ENCODE measurements at places on chromosomes 2 and 18.

DNA sequence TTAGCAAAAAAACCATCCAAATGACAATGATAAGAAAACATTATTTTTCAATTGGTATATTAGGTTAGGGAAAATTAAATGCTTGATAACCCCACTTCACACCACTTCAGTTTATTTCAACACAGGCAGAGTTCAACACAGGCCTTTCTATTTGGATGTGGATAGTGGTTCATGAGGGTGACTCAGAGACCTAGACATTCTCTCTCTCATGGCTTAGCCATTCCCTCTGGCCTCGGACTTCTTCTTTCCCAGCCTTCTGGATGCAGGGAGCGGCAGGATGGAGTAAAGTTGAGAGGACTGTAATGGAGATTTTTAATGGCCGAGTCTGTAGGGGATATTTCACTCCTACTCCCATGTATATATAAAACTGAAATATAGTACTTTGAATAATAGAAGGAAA, 109.7 kb downstream of the CTNNA2 start:
- no peak for DNase-seq

DNA sequence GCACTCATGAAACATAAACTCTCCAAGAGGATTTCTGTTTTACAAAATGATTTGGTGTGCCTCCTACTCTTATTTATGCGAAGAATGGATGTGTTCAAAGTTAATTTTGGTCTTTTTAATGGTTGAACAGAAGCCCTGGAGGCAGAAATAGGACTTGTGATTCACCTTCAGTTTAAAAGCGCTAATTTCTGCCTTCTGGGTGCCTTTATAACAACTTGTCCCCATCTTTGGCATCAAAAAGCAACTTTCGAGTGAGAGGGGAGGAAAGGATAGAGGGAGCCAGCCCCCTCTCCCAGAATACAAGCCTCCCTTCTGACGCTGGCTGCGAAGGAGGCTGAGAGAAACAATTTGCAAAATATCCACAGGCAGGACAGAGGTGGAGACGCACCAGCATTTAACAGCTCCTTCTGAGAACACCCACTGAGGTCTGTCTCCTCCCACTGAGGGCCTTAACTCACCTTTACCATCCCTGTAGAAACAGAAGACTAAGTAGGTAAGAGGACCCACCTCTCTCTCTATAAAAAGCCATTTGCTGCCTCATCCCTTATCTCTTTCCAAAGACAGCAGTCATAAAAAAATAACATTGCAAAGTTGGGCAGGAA, 24.3 kb upstream of the BCL11A start:
- DNase-seq: no peak

GRCh38 chr2:177253704-177254103, 10.8 kb downstream of the NFE2L2 start:
- DNase-seq: no peak

GRCh38 chr2:48567671-48568070, 37.7 kb downstream of the STON1 start:
- no peak for DNase-seq

- no peak for DNase-seq
These were observed 351.0 kb upstream of the POU3F3 start for GRCh38 chr2:104502901-104503300.

- no peak for DNase-seq
These were observed 35.0 kb upstream of the LRP1B start for GRCh38 chr2:142165790-142166189.

DNA sequence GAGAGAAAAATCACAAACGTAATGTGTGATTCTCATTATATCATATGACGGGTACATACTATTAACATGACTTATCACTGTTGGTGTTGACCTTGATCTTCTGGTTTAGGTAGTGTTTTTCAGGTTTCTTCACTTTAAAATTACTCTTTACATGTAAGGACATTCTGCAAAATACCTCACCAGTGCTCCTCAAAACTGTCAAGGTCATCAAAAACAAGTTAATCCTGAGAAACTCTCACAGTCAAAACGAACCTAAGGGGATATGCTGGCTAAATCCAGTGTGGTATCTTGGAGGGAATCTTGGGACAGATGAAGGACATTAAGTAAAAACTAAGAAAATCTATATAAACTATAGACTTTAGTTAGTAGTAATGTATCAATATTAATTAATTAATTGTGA, 499.8 kb downstream of the IRS1 start:
- DNase-seq: no peak

DNA sequence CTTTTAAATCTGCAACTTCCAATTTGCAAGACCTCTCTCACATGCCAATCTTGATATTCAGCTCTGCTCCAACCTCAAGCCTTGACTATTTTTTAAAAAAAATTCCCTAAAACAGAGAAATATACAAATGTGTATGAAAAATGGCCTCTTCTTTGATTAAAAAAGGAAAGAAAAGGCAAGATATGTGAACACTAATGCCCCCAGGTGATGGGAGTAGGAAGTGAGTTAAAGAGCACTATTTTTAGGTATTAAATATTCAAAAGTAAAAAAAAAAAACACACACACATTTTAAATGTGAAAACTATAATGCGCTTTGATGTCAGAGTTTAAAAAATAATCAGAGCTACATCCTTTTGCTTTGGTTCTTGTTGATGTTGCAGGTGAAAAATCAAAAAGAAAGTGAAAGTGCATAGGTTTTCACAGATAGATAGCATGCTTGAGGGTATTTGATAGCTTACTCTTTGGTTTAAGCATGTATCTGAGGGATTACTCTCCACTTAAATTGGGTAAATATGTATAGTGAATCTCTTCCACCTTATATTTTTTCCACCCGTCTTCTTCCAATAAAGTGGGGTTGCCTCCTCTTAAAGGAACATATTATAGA, 406.0 kb upstream of the POU3F3 start:
- no peak for DNase-seq

DNA sequence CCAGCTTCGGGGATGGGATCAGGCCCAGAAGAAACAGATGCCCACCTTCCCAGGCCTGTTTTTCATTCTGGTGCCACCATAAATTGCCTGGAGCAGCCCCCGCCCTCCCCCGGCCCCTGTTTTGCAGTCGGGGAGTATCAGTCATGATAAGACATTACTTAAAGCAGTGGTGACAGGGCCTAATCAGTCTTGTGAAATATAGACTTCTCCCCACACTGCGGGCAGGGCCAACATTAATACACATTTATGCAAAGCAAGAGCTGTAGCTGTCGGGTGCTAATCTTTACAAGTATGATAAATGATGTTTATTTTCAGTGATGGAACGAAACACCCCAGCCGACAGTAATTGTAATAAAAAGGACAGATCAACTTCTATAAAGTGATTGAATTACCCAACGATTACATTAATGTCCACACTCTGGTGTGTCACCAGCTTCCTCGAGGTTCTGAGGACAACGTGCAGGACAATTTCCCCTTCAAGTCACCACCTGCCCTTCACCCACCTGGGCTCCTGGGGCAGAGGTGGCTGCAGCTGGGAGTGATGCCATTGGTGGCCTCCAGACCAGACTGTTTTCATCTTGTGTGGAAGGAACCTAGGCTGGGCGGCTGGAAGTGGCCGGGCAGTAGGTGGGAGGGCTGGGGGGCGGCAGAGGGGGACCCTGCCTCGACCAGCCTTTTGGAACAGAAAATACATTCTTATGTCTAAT, 226.0 kb downstream of the TFCP2L1 start:
- no peak for DNase-seq

DNA sequence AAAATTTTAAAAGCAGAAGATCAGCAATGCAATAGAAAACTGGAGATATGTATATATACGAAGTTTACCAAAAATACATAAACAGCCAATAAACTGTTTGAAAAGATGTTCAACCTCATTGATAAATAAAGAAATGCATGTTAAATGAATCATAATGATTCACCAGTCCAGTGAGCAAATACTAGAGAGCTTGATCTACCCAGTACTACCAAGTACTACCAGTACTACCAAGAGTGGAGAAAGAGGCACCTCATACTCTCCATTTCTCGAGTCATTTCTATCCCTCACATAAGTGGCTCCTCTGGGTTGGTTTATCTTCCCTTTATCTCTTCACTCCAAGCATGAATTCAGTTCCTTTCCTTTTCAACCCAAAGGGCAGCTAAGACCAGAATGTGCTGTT, 138.9 kb downstream of the MREG start:
- no peak for DNase-seq

GRCh38 chr18:31821545-31822171, 61.0 kb upstream of the SLC25A52 start:
- DNase-seq: no peak

DNA sequence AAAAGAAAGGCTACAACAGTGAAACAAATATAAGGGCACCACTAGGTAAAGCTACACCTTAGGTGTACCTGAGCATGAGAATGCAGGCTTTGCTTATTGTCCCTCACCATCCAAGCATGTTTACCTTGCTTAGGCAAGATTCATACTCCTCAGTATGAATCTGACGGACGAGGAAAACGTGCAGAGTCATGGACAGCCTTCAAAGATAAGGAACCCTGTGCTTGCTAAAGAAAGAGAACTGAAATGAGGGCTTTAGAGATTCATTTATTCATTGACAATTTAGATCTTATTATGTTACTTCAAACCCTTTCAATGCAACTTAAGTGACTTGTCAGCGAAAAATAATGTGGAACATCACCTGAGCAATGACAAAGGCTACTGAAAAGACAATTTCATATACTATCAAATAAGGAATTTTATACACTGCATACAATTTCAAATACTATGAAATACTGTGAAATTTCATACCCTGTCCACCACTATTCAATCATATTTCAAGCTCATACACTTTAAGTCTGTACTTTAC, 21.7 kb downstream of the CLASP1 start:
- DNase-seq: no peak

GRCh38 chr2:8587251-8587791, 94.5 kb upstream of the ID2 start:
- DNase-seq: no peak

DNA sequence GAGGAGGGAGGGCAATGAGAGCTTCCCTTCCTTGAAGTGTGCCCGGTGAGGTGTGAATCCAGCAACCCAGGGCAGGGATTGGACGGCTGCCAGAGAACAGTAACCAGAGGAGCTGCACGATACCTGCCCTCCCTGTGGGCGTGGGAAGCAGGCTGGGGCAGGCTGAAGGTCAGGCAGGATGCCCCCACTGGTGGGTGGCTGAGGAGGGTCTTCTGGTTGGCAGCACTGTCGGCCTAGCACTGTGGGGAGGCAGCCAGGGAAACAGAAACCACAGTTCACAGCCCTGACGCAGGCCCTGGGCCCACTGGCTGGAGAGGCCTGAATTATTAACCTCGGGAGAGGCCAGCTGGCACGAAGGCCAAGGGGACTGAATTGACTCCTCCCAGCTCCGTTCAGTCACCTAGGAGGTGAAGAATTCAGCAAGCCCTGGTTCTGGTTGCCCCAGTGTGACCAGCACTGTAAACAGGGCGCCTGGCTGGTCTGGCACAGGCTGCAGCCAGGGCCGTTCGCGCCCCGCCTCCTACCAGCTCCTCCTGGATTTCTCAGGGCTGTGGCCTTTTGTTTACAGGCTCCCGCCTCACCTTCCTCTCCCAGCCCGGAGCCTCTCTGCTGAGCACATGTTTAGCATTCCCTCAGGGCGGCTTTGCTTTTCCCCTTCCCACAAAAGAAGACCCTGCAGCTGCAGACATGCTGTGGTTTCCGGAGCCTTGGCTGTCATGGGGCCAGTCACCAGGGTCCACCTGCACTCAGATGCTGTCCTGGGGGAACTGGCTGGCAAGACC, 97.8 kb downstream of the B3GNT2 start:
- peak; percentile 41 for DNase-seq

DNA sequence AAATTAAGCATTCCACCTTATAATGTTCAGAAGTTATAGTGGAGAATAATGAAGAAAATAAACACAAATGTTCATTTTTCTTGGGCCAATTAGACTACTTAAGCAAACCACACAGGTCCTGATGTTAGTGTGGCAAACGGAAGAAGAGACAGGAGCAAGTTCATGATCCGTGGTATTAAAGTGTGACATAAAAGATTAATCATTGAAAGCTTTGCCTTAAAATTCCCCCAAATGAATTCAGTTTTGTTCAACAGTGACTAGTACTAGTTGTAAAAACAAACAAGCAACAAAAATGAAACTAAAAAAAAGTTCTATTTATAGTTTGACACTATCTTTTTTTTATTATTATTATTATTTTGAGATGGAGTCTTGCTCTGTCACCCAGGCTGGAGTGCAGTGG, 73.7 kb downstream of the RFTN2 start:
- DNase-seq: no peak

GRCh38 chr2:34012715-34013302, 413.7 kb upstream of the FAM98A start:
- no peak for DNase-seq

DNA sequence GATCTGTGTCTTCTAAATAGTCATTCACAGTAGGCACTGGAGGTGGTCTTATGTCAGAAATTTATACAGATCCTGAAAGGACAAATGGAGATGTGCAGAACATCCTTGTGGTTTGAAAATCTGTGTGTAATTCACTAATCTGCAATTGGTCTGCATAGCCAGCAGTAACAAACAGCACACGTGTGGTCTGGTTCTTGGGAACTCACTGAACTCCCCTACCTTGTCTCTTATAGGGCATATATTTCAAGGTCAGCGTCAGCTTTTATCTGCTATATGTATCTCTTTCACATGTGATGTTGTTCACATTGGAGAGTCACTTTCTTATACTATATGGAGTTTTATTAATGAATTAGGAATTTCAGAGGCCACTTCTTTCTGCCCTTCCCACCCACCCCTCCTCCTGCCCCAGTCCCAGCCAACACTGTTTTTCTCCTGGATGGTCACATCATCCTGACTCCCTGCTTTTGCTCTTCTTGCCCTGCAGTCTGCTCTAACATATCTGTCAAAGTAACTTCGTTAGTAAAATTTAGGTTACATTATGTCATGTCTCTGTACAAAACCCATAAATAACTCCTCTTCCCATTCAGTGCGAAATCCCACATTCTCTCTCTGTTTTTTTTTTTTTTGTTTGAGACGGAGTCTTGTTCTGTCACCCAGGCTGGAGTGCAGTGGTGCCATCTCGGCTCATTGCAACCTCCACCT, 35.4 kb upstream of the CABYR start:
- DNase-seq: no peak

- DNase-seq: no peak
These were observed 273.1 kb downstream of the SP3 start for GRCh38 chr2:173692068-173692467.

DNA sequence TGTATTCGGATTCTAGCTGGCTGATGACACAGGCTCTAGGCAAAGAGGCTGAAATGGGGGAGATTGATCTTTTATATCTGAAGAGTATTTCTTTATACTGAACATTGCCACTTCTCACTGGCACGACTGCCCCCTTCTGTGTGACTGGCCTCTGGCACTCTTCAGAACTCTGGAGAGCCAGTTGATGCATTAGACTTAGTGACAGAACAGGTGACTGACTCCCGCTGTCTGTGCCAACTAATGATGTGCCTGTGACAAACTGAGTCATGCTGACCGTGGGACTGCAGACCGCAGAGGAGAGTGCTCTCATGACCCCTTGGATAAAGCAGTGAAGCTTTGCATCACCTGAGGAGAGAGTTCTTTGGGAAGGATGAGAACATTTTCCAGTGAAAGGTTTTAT, 14.4 kb downstream of the MGAT5 start:
- DNase-seq: no peak
